IPS DF 6.9 (cell line): ENCODE measurements at places on chromosomes 16 and 17.

GRCh38 chr17:29326023-29326813 lies 32.3 kb upstream of the NUFIP2 start:
- DNase-seq, result no peak

GRCh38 chr16:695355-696089 lies 5.3 kb upstream of the WDR24 start:
- no peak for DNase-seq

DNA sequence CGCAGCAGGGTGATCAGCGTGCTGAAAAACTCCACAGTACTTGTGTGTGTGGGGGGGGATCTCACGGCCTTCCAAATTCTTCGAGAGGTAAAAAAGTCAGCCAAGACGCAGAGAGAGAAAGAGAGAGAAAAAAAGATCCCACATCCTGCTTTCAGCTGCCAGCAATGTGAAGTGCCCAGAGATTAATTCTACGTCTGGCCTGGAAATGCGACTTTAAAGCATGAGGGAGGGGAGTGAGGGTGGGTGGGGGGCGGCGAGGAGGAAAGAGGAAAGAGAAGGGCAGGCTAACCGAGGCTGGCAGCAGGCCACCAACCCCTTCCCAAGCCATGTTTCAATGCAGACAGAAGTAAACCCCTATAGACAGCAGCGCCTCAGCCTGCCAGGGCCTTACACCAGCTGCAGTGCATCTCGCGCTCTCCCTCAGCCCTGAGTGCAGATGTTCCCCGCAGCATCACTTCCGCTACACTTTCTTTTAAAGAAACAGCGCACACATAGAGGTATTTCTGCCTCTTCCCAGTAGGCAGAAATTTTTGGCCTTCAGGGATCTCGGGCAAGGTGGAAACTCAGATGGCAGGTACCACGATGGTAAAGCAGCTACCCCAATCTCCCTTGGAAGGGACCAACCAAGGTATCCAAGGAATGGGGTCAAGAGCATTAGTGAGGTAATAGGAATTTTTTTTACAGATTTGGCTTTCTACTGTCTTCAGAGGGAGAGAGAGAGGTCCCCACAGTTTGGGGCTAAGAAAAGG lies 87.8 kb downstream of the SMG6 start:
- DNase-seq, result no peak

- no peak for DNase-seq
Measured at GRCh38 chr16:50519001-50519400, 29.2 kb upstream of the NKD1 start.

DNA sequence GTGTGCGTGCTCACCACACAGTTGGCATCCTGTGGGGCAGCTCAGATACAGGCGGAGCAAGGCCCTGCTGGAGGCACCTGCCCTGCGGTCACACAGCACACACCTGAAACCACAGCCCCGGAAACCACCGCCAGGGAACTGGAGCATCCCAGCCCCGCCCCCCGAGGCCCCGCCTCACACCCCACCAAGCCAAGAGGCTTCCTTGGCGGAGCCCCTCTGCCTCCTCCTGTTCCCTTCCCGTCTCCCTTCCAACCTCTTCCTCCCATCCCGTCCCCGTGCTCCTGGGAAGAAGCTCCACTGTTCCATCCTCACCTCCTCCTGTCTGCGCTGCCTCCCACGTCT lies 205.5 kb downstream of the NTN1 start:
- no peak for DNase-seq

- DNase-seq, result no peak
Measured at GRCh38 chr16:85465328-85466303, 147.5 kb upstream of the GSE1 start.

- no peak for DNase-seq
Measured at GRCh38 chr17:80962356-80963329, 29.0 kb upstream of the CHMP6 start.

DNA sequence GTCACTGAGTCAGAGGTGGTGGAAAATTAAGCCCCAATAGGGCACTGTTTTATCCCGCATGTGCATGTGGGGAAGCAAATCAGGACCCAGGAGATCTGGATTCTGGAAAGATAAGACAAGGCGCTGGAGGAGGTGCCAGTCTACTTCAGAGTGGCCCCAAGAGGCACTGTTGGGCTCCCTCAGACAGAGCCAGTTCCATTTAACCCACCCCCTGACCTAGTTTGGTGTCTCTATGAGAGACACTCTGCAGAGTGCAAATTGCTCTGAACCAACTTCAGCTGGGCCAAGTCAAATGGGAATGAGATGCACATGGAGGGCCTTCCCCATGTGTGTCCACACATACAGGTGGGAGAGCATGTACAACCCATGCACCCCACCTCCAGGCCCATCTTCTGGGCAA lies 71.1 kb upstream of the MED9 start:
- no peak for DNase-seq

GRCh38 chr17:33385133-33385532 lies 92.0 kb upstream of the ASIC2 start:
- DNase-seq, result no peak
